ENCODE measurements at places on chromosomes 13 and 19.
A peak's percentile ranks its signal among the peaks of the same experiment; 100 is the strongest.

GRCh38 chr13:64723724-64724123, 2506.4 kb downstream of the PCDH9 start:
- no peaks in the 10 kb centered on the region for H3K4me1 ChIP-seq
- H3K27me3 ChIP-seq, result no peaks in the 10 kb centered on the region
- no peak for DNase-seq
- H3K27ac ChIP-seq, result no peak overlapping the region
- H3K36me3 ChIP-seq, result no peaks in the 10 kb centered on the region

GRCh38 chr19:13986348-13986904, 19.7 kb downstream of the RFX1 start:
- peak overlapping the region; percentile 43 for H3K4me3 ChIP-seq
- peak; percentile 99 for DNase-seq
- H3K27ac ChIP-seq, result peak overlapping the region; percentile 94

GRCh38 chr19:40363069-40363468, 14.6 kb downstream of the PLD3 start:
- no peak overlapping the region for H3K27ac ChIP-seq
- DNase-seq, result no peak
- H3K4me1 ChIP-seq, result no peaks in the 10 kb centered on the region

DNA sequence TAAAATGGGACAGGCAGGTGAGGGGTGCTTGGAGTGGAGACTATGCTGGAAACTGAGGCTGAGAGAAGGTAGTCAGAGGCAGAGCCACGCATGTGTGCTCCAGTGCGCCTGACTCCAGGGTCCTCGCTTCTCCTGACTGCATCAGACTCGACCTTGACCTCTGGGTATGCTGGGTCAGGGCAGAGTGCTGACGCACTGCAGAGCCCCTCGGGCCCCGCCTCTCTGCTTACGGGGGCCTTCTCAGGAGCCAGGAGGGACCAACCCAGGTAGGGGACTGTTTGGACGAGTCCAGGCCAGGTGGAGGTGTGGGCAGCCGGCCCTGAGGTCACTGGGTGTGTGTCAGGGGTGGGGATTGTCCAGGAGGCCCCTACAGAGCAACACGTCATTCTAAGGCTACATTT, 22.9 kb upstream of the SLC7A10 start:
- no peaks in the 10 kb centered on the region for H3K27me3 ChIP-seq
- no peaks in the 10 kb centered on the region for H3K36me3 ChIP-seq
- DNase-seq, result no peak

DNA sequence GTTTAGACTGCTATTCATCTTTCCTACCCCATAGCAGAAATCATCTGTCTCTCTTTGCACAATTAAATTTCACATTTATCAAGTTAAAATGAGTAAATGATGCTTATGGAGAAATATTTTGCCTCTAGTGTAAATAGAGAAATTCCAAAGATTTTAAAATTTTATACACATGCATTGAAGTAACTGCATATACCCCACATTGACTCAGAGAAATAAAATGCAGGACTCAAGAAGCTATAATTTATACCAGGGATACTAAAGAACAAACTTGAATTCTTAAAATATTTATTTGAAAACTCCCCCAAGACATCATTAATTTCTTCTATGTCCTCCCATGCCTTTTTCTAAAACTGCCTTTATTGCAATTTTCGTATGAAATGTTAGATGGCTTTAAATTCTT, 165.8 kb downstream of the DIAPH3 start:
- peaks cover 11% of the 10 kb centered on the region for H3K36me3 ChIP-seq
- H3K4me1 ChIP-seq, result no peaks in the 10 kb centered on the region
- H3K27ac ChIP-seq, result no peak overlapping the region
- no peak for DNase-seq

- no peak overlapping the region for H3K27ac ChIP-seq
- no peaks in the 10 kb centered on the region for H3K36me3 ChIP-seq
- DNase-seq, result no peak
- H3K4me1 ChIP-seq, result no peaks in the 10 kb centered on the region
- H3K27me3 ChIP-seq, result peaks cover 3% of the 10 kb centered on the region
These were observed 5.9 kb downstream of the LRRC4B start for GRCh38 chr19:50562329-50562728.

DNA sequence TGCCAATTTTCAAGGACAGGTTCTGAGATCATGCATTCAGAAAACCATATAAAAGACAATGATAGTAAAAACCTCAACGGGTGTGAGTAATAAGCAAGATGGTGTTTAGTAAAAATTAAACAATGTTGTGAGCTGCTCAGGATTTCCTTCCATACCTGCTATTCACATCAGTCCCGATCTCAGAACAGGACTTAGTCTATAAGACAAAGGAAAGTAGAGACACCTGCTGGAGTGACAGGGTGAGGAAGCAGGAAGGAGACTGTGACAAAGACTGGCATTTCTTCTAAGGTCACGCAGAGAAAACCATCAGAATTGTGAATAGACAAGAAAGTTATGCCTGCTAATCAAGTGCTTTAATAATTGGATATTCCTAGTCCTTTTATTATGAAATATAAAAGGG, 648.0 kb downstream of the DACH1 start:
- no peak overlapping the region for H3K4me3 ChIP-seq
- no peak overlapping the region for H3K27ac ChIP-seq
- DNase-seq, result no peak

- DNase-seq, result no peak
- peaks cover 23% of the 10 kb centered on the region for H3K4me1 ChIP-seq
- no peaks in the 10 kb centered on the region for H3K27me3 ChIP-seq
- H3K27ac ChIP-seq, result no peak overlapping the region
- H3K4me3 ChIP-seq, result no peak overlapping the region
These were observed 10.4 kb downstream of the PSPC1 start for GRCh38 chr13:19772306-19772705.

- peaks cover 15% of the 10 kb centered on the region for H3K36me3 ChIP-seq
- H3K27ac ChIP-seq, result no peak overlapping the region
- no peak overlapping the region for H3K4me3 ChIP-seq
- no peaks in the 10 kb centered on the region for H3K27me3 ChIP-seq
- no peak for DNase-seq
- H3K4me1 ChIP-seq, result peaks cover 32% of the 10 kb centered on the region
These were observed 26.5 kb downstream of the ZNF607 start for GRCh38 chr19:37692956-37693620.

- H3K27ac ChIP-seq, result no peak overlapping the region
- H3K4me3 ChIP-seq, result no peak overlapping the region
- no peaks in the 10 kb centered on the region for H3K36me3 ChIP-seq
- no peaks in the 10 kb centered on the region for H3K27me3 ChIP-seq
- DNase-seq, result no peak
These were observed 60.3 kb upstream of the STARD13 start for GRCh38 chr13:33345842-33346241.

DNA sequence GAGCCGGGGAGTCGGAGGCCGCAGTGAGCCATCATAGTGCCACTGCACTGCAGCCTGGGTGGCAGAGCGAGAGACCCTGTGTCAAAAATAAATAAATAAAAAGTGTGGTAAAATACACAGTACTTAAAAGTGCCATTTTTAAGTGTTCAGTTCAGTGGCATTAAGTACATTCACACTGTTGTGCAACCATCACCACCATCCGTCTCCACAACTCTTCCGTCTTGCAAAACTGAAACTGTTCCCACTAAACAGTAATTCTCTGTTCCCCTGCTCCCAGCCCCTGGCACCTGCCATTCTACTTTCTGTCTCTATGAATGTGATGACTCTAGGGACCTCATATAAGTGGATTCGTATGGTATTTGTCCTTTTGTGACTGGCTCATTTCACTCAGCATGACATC, 13.3 kb downstream of the SLC25A42 start:
- no peaks in the 10 kb centered on the region for H3K4me1 ChIP-seq
- H3K4me3 ChIP-seq, result no peak overlapping the region
- DNase-seq, result no peak
- H3K36me3 ChIP-seq, result peaks cover 11% of the 10 kb centered on the region
- no peaks in the 10 kb centered on the region for H3K27me3 ChIP-seq

- no peak for DNase-seq
- H3K27me3 ChIP-seq, result no peaks in the 10 kb centered on the region
- H3K4me3 ChIP-seq, result no peak overlapping the region
- H3K27ac ChIP-seq, result no peak overlapping the region
- H3K36me3 ChIP-seq, result no peaks in the 10 kb centered on the region
These were observed 2.6 kb upstream of the KLK15 start for GRCh38 chr19:50835785-50836542.

GRCh38 chr13:107422421-107422820, 792.9 kb downstream of the LIG4 start:
- no peak overlapping the region for H3K4me3 ChIP-seq
- H3K36me3 ChIP-seq, result no peaks in the 10 kb centered on the region
- H3K27ac ChIP-seq, result no peak overlapping the region
- H3K27me3 ChIP-seq, result no peaks in the 10 kb centered on the region

GRCh38 chr13:47934371-47934770, 66.7 kb downstream of the SUCLA2 start:
- H3K4me3 ChIP-seq, result no peak overlapping the region
- no peaks in the 10 kb centered on the region for H3K27me3 ChIP-seq
- H3K4me1 ChIP-seq, result peaks cover 18% of the 10 kb centered on the region
- DNase-seq, result no peak
- H3K36me3 ChIP-seq, result peaks cover 14% of the 10 kb centered on the region

DNA sequence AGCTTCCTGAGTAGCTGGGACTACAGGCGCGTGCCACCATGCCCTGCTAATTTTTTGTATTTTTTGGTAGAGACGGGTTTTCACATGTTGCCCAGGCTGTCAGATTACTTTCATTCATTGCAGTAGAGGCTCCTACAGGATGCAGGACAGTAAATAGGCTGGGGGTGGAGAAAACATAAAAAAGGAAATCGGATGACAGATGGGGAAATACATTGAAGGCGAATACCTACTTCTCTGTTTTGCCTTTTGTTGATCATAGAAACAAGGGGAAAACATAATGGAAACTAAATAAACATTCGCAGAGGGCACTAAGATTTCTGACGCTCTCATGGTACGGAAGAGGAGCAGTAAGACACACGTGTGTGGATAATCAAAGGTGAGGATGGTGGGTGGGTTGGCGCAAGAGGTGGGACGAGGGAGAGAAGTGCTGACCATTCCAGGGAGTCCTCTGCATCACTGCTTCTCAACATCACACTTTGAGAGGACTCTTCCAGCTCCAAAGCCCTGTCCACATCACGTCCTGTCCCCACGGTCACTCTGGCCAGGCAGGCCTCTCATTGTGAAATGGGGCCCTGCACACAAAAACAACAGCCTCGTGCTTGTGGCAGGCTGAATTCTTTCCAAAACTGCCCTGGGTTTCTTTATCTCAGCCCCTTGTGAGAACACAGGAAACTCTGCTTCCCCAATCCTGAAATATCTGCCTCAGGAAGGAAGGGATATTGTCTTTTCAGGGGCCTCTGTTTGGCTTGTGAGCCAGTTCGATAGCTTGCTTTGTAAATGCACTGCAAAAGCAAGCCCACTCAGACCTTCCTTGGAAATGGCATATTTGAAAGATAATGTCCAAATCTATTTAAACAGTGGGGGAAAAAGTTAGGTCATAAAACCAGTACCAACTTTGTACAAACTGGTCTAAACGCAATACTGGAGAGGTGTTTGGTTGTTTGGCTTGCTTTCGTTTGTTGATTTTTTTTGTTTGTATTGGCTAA, 188.5 kb downstream of the FOXO1 start:
- no peaks in the 10 kb centered on the region for H3K4me1 ChIP-seq
- H3K4me3 ChIP-seq, result no peak overlapping the region
- no peak overlapping the region for H3K27ac ChIP-seq
- no peak for DNase-seq
- H3K27me3 ChIP-seq, result peaks cover 13% of the 10 kb centered on the region
- no peaks in the 10 kb centered on the region for H3K36me3 ChIP-seq

GRCh38 chr13:94154367-94154766, 325.1 kb downstream of the DCT start:
- no peak overlapping the region for H3K4me3 ChIP-seq
- no peak overlapping the region for H3K27ac ChIP-seq
- no peaks in the 10 kb centered on the region for H3K27me3 ChIP-seq
- DNase-seq, result no peak
- H3K4me1 ChIP-seq, result no peaks in the 10 kb centered on the region
- H3K36me3 ChIP-seq, result no peaks in the 10 kb centered on the region

- H3K36me3 ChIP-seq, result no peaks in the 10 kb centered on the region
- no peak overlapping the region for H3K27ac ChIP-seq
- H3K4me3 ChIP-seq, result no peak overlapping the region
- no peak for DNase-seq
- H3K27me3 ChIP-seq, result no peaks in the 10 kb centered on the region
These were observed 113.9 kb upstream of the IRS2 start for GRCh38 chr13:109900320-109900719.

DNA sequence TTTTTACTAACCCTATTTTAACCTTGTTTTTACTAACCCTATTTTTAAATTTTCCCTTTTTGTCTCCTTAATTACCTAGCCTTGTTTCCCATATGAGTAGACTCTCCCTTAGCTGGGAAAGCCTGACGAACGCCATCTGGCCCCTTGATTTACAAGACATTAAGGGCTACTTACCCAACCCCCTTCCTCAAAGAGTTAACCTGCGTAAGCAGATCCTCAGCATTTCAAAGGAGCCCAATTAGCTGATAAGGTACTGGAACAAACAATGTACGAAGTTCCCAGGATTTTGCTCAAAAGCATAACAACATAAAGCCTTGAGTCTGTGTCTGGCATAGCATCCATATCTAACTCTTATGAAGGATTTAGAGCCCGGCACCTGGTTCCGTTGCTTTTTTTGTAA, 4.7 kb upstream of the MVB12A start:
- no peak overlapping the region for H3K4me3 ChIP-seq
- H3K36me3 ChIP-seq, result peaks cover 12% of the 10 kb centered on the region
- peaks cover 9% of the 10 kb centered on the region for H3K4me1 ChIP-seq
- H3K27ac ChIP-seq, result no peak overlapping the region
- H3K27me3 ChIP-seq, result no peaks in the 10 kb centered on the region

DNA sequence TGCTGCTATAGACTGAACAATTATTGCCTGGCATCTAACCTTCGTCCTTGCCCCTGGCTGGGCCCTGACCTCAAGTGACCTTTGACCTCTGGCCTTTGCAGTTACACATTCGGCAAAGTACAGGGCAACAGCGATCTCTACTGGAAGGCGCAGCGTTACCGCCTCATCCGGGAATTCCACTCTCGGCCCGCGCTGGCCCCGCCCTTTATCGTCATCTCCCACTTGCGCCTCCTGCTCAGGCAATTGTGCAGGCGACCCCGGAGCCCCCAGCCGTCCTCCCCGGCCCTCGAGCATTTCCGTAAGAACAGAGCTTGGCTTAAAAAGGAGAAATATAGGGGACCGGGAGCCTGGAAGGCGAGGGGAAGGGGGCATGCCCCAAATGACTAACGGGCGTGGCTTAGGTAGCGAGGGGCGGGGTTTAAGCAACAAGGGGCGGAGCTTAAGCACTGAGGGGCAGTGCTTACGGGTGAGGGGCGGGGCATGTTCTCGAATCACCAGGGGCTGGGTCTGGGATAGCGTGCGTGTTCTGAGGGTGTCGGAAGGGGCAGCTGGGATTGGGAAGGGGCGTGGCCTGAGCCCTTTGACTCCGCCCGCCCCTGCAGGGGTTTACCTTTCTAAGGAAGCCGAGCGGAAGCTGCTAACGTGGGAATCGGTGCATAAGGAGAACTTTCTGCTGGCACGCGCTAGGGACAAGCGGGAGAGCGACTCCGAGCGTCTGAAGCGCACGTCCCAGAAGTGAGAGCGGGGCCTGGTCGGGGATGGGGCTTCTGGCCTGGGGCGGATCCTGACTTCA, 52.7 kb downstream of the TRPM4 start:
- peaks cover 7% of the 10 kb centered on the region for H3K4me1 ChIP-seq
- H3K27ac ChIP-seq, result no peak overlapping the region
- peak; percentile 26 for DNase-seq
- H3K36me3 ChIP-seq, result no peaks in the 10 kb centered on the region

- no peak overlapping the region for H3K27ac ChIP-seq
- no peak for DNase-seq
- H3K27me3 ChIP-seq, result no peaks in the 10 kb centered on the region
These were observed 395.2 kb upstream of the ARGLU1 start for GRCh38 chr13:106963151-106963550.

- peak; percentile 73 for DNase-seq
- H3K36me3 ChIP-seq, result no peaks in the 10 kb centered on the region
- no peaks in the 10 kb centered on the region for H3K27me3 ChIP-seq
These were observed at the start of gene DNAJC15 for GRCh38 chr13:43023289-43023963. Gene DNAJC15 (plus strand): TSS chr13:43023586. CDS start chr13:43023627, 41 bp downstream.
